Renal cortex interstitium (tissue), 15 donors: ENCODE measurements at places on chromosomes 3 and 15.

DNA sequence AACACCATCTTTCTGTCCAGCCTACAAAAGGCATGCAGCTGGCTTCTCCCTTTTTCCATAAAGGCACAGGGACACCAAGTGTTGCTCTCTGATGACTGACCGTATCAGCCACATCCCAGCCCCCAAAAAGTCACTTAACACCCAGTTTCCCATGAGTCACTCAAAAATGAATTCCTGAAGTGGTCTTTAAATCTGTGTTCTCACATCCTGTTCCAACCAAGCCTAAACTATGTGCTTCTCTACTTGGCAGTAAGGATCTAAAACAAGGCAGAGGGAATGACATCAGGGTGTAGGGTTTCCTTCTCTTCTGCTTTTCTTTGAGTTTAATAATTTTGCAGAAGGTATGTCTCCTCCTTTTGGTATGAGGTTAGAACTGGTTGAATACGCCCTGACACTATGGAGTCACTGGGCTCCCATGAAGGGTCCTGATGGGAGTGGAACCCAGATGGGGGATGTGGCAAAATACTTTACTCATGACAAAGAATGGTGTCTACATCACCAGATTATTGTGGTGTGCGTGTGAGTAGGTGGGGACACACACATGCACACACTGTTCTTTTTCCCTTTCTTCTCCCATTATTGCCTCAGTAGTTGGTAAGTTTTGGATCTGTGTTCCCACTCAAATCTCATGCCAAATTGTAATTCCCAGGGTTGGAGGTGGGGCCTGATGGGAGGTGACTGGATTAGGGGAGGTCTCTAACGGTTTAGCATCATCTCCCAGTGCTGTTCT is 35.6 kb upstream of the CCK start:
- DNase-seq: no peak

GRCh38 chr15:68553994-68554720 is 24.6 kb upstream of the CORO2B start:
- DNase-seq: peak; percentile 65

GRCh38 chr3:107297597-107297996 is 79.6 kb upstream of the CCDC54 start:
- DNase-seq: no peak

GRCh38 chr3:4334548-4334947 is 31.4 kb downstream of the SETMAR start:
- DNase-seq: no peak

DNA sequence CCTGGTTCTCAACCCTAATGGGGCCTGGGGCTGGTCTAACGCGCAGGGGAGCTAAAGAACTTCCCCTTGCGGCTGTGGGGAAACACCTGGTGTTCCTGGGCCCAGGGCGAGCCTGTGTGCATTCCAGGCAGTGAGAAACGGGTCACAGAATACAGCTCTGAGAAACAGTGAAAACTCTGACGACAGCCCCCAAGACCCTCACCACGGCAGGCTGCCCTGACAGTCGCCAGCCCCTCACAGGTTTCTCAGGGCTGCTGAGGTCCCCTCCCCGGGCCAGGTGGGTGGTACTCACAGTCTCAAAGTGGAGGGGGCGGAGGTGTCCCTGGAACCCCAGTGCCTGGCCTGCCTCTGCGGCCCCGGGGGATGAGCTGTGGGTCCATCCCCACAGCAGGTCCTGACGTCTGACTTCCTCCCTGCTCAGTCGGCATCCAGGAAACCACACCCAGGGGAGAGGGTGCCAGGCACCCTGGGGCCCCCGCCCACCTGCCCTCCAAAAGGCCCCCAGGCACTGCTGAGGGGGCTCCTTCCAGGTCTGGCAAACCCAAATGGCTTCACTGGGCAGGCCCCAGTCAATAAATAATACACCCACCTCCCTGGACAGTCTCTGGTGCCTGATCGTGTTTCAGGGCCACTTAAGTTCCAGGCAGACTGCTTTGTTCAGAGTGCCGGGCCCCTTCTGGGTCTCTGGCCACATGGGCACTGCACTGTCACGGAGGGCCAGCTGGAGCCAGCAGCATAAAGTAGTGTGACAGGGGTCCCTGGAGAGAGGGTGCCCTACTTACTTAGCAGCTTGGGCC is 57.7 kb downstream of the IQSEC1 start:
- DNase-seq: no peak

GRCh38 chr15:75835990-75836958 is 7.0 kb upstream of the UBE2Q2 start:
- no peak for DNase-seq

DNA sequence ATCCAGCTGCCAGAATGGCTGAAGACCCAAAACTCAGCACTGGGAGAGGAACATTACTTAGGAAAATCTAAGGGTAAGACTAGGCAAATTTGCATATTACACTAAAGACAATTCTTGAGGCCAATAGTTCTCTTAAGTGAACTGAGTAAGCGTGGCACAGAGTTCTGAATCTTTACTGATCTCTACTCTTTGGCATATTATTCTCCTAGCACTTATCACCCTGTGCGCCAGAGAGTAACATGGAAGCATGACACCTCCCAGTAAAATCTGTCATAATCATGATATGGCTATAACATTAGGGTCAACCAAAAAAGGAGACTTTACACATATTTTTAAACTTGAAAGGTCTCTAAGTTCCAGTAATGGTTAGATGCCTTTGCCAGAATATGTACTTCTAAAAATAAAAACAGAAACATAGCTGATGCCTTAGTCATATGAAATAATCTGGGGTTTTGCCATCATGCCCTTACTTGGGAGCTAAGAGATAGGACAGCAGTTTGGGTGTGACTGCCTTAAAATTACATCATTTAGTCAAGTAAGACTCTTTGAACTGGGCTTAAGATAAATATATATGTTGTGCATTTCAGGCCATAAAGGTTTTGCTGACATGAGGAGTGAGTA is 290.5 kb downstream of the PLCL2 start:
- DNase-seq: no peak

DNA sequence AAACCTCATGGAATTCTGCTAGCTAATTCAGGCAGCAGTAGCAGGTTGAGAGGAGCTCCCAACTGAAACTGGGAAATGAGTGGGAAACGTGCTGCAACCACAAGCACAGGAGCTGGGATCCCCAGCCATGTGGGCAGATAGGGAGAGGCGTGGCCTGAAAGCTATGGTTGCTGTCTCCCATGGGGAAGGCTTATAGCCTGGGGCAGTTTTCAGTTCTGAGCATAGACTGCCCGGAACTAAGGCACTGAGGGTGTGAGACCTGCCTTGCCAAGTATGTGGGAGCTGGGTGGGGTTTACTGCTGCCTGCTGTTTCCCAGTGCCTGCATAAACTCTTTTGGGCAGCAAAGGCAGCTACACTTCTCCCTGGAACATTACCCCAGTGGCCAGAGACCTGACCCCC is 229.5 kb downstream of the TUSC7 start:
- no peak for DNase-seq

DNA sequence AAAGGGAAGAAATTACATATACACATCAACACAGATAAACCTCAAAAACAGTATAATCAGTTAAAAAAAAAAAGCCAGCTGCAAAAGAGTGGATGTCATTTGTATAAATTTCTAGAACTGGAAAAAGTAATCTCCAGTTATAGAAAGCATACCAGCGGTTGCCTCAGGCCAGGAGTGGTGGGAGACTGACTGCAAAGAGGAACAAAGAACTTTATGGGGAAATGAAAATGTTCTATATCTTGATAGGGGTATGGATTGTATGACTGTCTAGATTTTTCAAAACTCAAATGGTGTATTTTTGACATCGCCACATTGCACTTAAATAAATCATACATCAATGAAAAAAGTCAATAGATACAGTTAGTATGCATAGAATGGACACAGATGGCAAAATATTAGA is 241.6 kb downstream of the SCAPER start:
- DNase-seq: no peak

DNA sequence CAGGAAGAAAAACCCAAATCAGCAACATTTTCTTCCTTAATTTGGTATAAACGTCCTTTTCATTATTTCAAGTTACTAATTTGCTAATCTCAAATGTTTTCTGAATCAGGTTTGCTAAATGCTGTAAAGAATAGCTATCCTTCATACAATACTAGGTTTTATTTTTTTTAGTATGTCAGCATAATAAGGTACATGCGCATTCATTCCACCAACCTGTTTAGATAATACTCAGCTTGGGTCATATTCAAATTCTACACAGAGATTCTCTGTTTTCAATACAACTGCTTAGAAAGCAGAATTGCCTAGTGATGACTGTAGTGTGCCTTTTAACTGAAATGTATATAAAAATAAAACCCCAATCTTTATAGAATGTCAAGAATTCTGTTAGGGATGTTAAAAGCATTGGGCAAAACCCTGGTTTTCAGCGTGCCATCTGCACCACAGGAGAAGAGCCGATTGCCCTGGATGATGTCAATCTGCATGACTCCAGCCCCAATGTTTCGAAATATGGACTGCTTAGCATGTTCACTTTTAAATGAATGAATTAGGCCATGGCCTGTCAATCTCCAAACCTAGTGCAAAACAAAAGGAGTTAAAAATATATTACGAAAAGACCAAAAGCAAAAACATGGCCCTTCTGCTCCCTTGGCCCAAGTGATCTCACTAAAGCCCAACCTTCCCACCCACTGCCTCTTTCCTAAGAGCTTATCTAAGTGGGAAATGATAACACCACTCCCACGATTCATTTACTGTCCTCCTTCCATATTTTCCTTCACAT is 107.4 kb downstream of the GLDN start:
- DNase-seq: no peak
